ENCODE measurements at places on chromosomes 4 and X.

DNA sequence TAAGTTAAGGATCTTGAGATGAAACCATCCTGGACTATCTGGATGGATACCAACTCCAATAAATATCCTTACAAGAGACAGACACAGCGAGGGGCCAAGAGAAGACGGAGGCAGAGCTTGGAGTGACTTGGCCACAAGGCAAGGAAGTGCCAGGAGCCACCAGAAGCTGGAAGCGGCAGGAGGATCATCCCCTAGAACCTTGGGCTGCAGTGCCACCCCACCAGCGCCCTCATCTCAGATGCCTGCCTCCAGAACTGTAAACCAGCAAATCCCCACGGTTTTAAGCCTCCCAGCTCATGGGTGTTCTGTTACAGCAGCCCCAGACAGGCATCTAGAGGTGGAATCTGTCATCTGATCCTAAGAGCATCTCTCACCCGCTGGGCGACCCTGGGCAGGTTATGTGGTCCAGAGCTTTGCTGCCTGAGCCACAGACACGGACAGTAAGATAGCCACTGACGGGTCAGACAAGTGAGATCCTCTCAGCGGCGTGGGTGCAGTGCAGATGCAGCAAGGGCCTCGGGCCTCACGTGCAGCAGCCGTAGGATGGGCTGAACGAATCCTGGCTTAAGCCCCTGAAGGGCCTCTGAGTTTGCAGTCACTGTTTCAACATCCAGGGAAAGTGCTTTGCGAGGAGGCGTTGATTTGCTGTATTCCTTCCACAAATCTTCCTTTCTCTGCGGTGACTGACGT, 25.1 kb upstream of the MXD4 start:
- DNase-seq: no peak

DNA sequence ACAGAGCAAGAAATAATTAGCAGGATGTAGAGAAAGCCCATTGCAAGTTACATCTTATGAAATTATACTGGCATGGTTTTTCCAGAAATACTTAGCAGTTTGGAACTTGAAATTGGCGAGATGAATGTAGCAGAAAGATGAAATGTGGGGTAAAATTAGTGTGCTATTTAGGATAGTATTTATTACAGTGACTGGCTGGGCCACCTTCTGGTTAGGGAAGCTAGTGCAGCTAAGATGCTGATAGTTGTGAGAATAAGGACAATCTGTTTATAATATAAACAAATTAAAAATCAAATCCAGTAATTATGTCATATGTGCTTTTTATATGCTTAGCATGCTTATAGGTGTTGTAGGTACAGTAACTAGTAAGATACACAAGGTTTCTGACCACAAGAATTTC, 74.8 kb downstream of the IL15 start:
- DNase-seq: peak; percentile 35

DNA sequence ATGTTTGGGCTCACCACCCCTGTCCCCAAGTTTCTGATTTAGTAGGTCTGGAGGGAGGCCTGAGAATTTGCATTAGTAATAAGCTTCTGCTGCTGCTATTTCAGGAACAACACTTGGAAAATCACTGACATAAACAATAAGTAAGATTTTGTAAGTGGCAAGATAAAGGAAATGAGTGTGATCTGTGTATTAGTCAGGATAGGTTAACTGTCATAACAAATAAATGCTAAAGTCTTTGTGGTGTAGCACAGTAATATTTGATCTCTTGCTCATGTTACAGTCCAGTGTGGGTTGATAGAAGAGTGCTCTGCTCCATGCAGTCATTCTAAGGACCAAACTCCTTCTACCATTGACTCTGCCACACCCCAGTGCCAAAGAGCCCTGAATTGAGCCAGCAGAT, 67.0 kb downstream of the NHS start:
- DNase-seq: no peak

GRCh38 chr4:169201222-169202144, 69.3 kb downstream of the SH3RF1 start:
- DNase-seq: no peak

DNA sequence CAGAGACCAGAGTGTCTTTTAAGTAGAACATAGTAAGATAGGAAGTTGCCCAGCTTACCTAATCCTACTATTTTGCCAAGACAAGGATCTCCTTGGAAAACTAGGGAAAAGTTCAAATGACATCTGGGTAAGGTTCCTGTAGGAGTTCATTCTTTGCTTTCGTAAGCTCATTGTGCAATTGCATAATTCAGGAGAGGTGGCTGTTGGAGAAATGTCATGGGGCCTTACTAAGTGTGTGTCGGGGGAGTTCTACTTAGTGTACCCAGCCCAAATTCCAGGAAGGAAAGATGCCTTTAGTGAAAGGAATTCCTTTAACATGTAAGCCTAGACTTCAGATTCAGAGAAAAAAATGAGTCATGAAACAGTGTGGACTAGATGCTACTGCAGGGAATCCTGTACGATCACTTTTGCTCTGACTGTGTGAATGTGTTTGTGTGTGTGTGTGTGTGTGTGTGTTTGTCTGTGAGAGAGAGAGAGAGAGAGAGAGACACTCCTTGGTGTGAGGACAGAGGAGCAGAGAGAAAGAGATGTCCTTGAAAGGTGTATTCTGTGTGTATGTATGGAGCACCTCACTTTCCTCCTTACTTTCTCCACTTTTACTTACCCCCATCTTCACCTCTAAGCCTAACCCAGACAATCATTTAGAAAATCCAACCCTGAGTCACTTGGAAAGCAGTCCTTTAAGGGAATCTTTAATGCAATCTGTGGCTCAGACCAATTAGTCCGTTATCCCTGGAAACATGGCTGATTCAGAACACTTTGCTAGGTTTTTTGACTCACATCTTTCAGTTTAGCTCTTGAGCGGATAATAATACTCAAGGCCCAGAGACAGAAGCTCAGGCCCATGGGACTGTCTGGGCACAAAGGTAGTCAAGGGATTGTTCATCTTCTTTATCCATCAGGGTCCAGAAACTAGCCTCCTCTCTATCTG, 114.5 kb upstream of the ACSL4 start:
- no peak for DNase-seq

DNA sequence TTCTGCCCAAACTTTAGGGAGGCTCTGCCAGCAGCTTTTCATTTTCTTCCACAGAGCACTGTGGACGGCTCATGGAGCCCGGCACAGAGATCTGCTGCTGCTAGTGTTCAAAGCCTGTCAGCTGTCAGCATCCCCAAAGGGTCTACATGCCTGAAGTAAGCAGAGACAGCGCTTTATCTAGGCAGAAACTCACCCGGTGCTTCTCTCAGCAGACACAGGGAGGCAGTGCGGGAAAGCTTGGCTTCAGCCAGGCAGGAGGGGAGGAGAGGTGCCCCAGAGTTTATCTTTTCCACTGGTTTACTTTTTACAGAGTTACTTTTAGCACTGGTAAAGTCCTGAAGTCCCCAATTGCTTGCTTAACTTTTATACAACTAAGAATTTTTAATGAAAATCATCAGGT, 339.3 kb downstream of the NKX6-1 start:
- peak; percentile 20 for DNase-seq

GRCh38 chrX:107566604-107567262, 61.6 kb upstream of the PRPS1 start:
- DNase-seq: no peak

DNA sequence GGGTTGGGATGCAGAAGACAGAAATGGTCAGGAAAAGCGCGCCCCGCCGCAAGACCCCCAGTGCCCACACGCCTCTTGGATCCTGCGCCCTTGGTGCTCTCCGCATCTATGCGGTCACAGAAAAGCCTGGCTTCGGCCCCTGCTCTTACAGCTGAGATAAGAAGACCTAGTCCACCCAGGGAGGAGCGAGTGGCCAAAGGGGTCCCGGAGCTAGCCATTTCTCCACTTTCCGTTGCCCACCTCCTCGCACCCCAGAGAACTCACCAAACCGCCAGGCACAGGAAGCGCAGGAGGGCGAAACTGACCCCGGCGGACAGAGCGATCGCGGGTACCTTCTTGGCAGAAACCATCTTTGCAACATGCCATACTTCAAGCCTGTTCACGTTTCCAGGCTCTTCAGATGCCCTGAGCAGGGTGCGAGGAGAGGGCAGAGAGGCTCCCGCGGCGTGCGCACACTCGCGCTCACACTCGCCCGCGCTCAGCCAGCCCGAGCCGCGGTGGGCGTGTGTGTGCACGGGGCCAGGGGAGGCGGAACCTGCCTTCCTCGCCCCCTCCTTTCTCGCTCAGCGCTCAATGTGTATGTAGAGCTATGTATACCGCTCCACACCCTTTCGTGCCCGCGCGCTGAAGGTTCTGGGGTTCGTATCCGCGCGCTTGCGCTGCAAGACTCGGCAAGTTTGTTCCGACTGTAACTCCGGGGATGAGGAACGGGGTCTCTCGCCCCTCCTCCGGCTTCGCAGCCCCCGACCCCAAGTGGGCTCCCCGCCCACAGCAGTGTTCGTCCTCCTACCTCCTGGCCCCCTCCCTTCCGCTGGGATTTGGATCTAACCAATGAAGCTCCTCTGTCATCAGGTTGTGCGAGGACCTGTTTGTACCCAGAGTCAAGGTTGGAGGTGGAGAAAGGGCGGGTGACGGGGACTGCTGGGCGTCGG, at the start of gene GABRA4:
TSS of gene GABRA4 (minus strand) at position 507 of the 932 bp plus-strand sequence. CDS start at position 350, 157 bp downstream.
- DNase-seq: no peak

DNA sequence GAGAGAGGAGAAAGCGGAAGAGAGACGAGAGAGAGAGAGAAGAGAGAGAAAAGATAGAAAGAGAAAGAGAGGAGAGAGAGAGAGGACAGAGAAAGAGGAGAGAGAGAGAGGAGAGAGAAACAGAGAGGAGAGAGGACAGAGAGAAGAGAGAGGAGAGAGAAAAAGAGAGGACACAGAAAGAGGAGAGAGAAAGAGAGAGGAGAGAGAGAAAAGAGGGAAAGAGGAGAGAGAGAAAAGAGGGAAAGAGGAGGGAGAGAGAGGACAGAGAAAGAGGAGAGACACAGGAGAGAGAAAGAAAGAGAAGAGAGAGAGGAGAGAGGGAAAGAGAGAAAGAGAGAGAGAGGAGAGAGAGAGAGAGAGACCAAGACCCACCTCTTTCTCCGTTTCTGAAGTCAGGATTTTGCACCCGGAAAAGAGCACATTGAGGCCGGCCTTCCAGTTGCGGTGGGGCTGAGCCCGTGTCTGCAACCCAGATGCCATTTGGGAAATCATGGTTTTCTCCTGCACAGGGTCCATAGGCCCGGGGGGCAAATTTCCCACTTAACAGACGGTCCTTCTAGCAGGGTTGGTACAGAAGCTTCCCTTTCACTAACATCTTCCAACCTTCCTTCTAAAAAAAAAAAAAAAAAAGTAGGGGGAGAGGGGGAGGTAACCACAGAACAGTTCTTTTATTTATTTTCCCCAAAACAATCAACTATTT, 60.9 kb downstream of the CRLF2 start:
- DNase-seq: no peak

- no peak for DNase-seq
These were observed 452.0 kb downstream of the GBA3 start for GRCh38 chr4:23144707-23145106.

All from GM12865 (cell line).